Stimulated activated naive B cell treated with anti-CD40 and anti-IgM and Interleukin-4, amounts not matched to agents 10 μg/mL and 1 μg/mL and 100 μg/mL, for 72 hours (primary cell): ENCODE measurements at places on chromosomes 7 and 10.

DNA sequence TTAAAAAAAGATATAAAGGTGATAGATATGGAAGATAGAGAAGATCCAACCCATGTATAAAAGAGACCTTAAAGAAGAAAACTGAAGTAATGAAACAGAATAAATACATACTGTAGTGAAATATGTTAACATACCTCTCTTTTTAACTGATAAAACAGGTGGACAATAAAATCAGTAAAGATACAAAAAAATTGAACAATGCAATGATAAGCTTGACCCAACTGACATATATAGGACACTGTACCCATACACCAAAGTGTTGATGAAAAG, 17.4 kb upstream of the PRF1 start:
- no peak for DNase-seq

- peak; percentile 80 for DNase-seq
These were observed 75.3 kb upstream of the SAMD8 start for GRCh38 chr10:75035975-75036708.

DNA sequence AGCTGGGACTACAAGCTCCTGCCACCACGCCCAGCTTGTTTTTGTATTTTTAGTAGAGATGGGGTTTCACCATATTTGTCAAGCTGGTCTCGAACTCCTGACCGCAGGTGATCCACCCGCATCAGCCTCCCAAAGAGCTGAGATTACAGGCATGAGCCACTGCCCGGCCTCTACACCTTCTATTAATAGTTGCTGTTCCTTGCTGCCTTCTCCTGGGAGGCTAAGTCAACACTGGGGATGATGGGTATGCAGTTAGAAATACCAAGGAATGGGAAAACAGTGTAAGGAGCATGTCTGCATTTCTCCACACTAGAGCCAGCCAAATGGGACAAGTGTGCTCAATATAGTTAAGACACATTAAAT, 97.3 kb upstream of the PDLIM1 start:
- no peak for DNase-seq

- no peak for DNase-seq
These were observed 168.9 kb upstream of the ASAH2 start for GRCh38 chr10:50420196-50420595.

GRCh38 chr10:103687172-103687571, 168.2 kb downstream of the SH3PXD2A start:
- DNase-seq = no peak

GRCh38 chr10:67327626-67328535, 368.1 kb downstream of the CTNNA3 start:
- no peak for DNase-seq

- no peak for DNase-seq
These were observed 639.4 kb downstream of the ACTR3B start for GRCh38 chr7:153398789-153399553.

DNA sequence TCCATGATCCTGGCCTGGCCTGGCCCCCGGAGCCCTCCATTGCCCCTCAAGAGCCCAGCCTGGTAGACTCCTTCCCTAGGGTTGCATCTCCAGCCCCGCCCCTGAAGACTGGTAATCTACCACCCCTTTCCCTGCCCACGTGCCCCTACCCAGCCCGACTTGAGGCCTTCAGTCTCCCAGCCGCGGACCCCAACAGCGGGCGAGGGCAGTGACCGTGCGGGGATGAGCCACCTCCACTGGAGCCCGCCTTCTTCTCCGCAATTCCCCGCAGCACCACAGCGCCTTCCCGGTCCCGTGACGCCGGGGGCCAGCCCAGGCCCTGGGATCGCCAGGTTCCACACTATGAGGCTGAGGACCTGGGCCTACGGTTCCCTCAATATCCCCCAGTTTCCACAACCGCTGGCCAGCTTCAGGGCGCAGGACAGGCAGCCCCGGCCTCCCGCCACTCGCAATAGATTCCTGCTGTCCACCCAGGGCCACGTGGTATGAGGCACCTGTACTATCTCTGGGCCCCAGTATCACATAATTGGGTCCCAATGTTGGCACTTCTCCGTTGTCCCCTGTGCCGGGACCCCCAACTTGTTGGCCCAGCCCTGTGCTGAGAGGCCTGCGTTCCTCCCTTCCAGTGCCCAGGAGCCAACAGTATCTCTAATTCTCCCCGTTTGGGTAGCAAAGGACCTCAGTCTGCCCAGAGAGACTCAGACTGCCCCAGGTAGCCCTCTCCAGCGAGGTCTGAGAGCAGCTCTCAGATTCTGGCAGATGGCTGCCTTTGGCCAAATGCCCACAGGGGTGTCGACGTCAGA, 1.1 kb upstream of the GPRIN2 start:
- no peak for DNase-seq

DNA sequence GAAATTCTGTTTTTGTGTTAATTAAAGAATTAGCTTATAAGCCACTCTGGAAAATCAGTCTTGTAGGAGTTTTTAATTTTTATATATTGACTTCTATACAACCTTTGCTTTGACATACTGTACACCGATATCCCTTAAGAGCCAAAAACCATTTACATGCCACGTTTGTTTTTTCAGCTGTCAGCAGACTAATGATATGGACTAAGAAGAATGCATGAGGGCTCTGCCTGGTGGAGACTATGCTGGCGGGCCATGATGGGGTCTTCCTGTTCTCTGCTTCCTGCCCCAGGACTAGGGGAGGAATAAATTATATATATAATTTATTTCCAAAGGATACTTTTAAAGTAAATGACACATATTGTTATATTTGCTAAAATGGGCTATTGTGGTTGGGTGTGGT, 96.3 kb downstream of the CDK14 start:
- no peak for DNase-seq

DNA sequence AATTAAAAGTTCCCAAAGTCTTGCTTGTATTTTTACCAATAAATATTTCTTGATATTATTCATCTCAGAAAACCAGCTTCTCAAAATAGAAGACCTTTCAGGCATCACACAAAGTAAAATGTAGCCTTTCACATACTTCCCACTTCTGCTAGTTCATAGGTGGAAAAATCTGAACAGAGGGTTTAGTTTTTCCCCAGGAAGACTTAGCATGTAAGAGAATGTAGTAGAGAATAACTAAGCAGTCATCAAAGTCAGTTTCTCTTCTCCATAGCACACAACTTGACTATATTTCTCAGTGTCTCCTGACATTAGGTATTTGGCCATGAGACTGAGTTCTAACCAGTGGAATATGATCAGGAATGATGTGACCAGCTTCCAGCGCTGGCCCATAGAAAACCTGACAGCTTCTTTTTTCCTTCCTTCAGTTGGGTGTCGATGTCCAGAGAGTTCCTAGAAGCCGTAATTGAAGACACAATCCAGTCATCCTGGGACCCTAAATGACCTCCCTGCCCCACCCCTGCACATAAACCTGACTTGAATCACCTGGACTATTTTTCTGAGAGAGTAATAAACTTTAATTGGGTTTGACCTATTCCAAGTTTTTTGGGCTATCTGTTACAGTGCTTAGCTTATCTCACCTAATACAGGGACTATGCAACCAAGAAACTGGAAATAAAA, 67.5 kb upstream of the WNT16 start:
- no peak for DNase-seq

DNA sequence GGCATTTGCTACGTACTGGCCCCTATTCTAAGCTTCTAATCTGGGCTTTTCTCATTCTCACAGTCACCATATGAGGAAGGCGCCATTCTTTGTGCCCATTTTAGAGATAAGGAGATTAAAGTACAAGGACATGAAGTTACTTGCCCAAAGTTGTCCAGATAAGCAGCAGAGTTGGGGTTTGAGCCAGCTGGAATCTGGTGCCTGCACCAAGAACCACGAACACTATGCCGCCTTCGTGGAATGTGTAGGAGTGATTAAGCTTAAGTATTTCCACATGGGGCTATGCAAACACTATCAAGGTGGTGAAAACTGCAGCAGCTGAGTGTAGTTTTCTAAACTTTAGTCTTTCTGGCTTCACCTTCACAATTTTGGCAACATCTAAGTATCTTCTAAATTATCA, 342.7 kb upstream of the ETV1 start:
- DNase-seq = no peak
